ENCODE measurements at places on chromosomes 13 and 19.

DNA sequence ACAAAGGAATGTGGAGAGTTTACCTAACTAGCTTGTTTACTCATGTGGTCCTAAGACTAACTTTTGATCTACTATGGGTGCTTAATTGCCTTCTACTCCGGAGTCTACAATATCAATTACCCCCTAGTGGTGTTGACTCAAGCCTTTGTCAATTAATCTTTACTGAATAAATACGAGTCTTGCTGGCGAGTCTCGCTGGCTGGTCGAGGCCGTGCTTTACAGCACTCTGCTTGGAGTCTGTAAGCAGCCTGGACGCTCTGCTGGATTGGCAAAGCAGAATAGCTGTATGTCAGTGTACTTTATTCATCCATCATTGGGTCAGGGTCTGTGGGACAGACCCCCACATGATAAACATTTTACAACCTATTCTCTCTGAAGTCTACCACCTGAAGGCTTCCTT, 9.9 kb upstream of the SPART start:
- no peak for DNase-seq

DNA sequence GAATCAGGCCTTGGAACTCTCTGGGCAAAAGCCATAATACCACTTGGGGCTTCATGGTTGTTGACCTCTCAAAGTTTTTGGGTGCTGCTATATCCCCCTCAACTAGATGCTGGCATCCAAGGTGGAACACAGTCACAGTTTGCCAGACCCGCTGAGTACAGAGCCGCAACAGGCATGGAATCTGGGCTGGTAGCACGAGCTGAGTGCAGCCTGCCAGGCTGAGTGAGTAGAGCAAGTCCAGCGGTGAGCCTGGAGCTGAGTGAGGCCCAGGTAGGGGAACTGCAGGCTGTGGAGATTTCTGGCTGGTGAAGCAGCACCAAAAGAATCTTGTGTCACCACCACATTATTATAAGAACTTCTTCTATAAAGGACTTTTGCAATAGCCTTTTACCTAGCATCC, 192.6 kb downstream of the PCDH17 start:
- no peak for DNase-seq

GRCh38 chr13:44231786-44232516, 141.7 kb upstream of the SERP2 start:
- DNase-seq: peak; percentile 10

DNA sequence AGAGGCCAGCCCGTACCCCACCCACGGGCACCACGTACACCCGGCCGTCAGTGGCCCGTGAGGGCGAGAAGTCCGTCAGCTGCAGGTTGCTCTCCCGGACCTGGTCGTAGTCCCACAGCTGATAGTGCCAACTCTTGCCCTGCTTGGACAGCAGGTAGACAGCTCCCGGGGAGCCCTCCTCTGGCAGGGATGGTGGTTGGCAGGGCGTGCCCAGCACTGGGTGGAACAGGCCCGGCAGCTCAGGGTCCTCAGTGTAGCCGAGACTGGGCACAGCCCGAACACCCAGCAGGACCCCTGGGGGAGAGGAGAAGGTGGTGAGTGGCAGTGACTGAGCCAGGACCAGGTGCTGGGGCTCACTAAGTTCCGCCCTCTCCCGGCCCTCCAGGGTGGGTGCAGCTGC, 7.8 kb downstream of the ACTMAP start:
- DNase-seq: no peak

GRCh38 chr19:14562660-14563589, 8.9 kb downstream of the NDUFB7 start:
- no peak for DNase-seq

DNA sequence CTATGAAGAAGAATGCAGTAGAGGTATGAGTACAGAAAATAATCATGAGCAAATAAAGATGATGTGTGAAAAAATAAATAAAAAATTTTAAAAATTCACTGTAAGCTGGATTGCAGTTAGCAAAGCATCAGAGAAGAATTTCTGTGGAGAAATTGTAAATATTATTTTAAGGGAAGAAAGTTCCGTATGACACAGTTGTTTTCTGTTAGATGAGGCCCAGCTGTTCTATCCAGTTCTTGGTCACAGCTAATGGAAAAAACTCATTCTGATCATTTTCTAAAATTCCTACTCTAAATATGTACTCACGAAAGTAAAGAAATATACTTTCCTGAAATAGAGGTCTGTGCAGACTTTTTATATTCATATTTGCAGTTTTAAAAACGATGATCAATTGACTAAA, 578.8 kb downstream of the DCT start:
- DNase-seq: no peak

GRCh38 chr13:102192858-102193257, 209.0 kb downstream of the FGF14 start:
- no peak for DNase-seq

DNA sequence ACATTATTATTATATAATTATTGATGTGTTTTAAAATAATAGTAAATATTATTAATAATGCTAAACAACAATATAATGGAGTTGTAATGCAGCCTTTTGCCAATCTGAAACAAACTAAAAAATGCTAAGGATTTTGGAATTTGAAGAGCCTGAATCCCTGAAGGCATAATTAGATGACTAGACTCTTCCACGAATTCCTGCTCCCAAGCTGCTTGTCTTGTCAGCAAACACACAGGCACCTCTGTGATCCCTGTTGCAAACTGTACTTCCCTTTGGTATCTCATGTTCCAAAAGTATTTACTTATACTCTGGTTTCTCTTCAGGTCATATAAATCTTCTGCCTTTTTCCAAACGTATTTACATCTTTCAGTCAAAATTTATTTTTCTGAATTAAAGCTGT, 1862.4 kb downstream of the OLFM4 start:
- DNase-seq: no peak
